Right ventricle myocardium superior (tissue), 1 donor: ENCODE measurements at places on chromosomes 1 and 21.

- DNase-seq: no peak
These were observed 483.9 kb downstream of the PTPRC start for GRCh38 chr1:199122532-199123311.

GRCh38 chr1:38455829-38456530 lies 403.6 kb downstream of the RRAGC start:
- no peak for DNase-seq

GRCh38 chr1:156797212-156797871 lies 19.3 kb downstream of the SH2D2A start:
- no peak for DNase-seq

GRCh38 chr1:16015960-16016901 lies 1.6 kb downstream of the HSPB7 start:
- DNase-seq: peak; percentile 72

DNA sequence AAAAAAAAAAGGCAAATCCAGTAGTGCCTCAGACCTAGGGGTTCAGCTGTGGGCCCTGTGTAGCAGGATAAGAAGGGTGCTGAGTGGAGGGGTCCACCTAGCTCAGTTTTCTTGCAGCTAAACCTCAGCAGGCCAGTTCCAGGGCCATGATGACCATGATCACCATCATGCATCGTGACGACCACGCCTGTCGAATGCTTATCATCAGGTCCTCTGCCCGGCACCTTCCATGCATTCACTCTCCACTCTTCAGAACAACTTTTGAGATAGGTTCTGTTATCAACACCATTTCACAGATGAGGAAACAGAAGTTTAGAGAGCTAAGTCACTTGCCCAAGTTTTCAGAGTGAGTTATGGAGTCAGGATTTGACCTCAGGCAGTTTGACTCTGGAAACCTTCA lies 54.9 kb downstream of the ACBD3 start:
- no peak for DNase-seq

DNA sequence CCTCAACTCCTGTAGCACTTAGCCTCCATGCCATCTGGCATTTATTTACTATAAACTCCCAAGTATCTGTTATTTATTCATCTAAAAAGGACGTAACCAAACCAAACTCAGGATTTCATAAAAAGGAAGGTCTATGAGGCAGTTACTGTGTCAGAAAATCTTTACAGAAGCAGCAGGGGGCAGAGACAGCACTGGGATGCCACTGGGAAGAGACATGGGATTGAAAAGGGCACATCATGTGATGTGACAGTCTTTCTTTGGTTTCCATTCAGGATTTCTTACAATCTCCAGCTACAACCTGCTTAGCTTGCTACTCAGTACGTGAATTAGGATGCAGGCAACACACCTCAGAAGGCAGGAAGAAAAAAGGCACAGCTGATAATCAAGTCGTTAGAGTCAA lies 31.2 kb downstream of the SPRTN start:
- no peak for DNase-seq

DNA sequence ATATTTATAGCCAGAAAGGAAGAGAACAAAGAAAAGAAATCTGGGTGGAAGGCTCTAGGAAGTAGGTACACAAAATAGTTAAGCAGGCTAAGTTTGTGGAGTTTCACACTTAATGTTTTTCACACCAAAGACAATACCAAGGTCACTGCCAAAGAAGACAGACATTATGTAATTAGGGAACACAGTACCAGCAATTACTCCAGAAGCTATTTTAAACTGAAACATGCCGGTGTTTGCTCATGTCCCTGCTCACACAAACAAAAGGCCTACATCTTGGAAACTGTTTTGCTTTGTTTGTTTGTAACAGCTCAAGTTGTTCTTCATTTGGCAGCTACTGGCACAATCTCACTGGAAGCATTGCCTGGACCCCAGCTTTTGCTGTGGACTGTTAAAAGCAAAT lies 88.5 kb upstream of the DAB1 start:
- DNase-seq: no peak

- DNase-seq: peak; percentile 68
These were observed 126.9 kb downstream of the SETD4 start for GRCh38 chr21:35933466-35933865.

DNA sequence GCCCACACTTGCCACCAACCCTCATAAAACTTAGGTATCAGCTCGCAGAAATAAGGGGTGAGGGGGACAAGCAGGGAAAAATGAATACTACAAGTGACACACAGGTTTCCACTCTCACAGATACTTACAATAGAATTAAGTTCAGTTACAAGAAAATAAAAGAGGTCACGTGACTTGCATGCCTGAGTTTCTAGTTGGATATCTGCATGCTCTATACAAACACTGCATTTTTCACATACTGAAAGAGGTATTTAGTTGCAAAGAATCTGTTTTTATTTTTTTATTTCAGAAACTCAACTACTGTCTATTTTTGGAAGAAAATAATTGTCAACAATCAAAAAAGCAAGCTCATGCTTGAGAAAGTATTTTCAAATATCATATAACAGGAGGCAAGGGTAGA lies 43.5 kb downstream of the DPYD start:
- no peak for DNase-seq

- no peak for DNase-seq
These were observed 59.1 kb downstream of the PRDM2 start for GRCh38 chr1:13759072-13759471.

- peak; percentile 87 for DNase-seq
These were observed 18.9 kb downstream of the CAPN2 start for GRCh38 chr1:223731133-223731770.

- DNase-seq: peak; percentile 71
These were observed 74.0 kb upstream of the GPR88 start for GRCh38 chr1:100463791-100464424.

GRCh38 chr21:43959231-43960116 lies 52.6 kb upstream of the TRAPPC10 start:
- DNase-seq: no peak

GRCh38 chr1:172499636-172500141 lies 33.3 kb upstream of the SUCO start:
- no peak for DNase-seq

DNA sequence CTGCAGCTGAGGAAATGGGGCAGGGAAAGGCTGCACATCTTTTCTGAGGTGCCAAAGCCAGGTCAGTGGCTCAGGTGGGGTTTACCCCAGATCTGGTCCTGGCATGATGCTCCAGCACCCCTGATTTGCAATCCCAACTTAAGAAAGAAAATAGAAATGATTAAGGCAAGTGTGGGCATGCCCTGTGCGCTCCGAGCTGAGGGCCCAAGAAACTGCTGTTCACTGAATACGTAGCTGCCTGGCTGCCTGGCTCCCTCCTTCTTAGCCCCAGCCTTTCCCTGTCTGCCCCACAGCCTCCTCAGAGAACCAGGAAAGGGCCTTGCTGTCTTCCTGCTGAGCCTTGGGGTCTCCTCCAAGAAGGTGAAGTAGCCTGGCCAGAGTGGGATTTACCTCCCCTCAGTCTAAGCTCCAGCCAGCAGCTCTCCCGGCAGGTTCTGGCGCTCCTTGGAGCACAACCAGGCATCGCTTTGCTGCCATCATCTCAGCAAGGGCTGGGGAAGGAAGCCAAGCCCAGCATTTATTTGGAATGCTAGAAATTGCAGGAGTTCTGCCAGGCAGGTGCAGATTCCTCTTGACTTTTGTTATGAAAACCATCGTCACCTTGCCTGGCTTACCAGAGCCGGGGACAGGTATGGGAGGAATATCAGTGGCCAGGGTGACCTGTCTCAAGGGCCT lies 51.3 kb upstream of the SELENON start:
- peak; percentile 14 for DNase-seq

DNA sequence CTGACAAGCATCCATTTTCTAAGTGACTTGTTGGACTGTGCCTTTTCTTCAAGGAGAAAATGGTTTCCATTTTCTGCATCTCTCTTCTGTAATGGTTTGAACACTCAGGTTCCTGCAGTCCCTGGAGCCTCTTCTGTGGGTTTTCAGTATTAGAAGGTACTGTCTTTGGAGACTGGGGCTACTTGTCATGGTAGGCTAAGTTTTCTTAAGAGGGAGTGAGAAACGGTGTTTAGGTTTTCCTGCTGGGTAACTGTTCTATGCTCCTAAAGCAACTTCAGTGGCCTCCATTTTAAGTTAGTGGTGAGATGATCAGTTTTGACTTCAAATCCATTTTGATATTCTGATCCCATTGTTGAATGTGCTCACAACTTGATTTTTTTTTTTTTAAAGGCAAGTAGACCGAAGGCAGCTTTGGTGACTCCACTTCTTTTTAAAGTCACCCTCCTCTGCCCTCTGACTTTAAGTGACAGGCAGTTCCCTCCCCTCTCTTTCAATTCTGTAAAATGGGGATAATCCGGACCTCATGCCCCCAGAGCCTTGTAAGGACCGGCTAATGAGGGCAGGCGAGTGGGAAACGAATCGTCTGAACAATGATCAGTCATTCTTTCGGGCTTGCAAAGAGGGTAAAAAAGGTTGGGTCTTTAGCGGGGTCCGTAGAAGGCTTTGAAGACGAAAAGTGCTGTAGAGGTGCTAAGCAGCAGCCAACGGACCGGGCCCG lies 1.0 kb upstream of the ARID1A start:
- DNase-seq: no peak

DNA sequence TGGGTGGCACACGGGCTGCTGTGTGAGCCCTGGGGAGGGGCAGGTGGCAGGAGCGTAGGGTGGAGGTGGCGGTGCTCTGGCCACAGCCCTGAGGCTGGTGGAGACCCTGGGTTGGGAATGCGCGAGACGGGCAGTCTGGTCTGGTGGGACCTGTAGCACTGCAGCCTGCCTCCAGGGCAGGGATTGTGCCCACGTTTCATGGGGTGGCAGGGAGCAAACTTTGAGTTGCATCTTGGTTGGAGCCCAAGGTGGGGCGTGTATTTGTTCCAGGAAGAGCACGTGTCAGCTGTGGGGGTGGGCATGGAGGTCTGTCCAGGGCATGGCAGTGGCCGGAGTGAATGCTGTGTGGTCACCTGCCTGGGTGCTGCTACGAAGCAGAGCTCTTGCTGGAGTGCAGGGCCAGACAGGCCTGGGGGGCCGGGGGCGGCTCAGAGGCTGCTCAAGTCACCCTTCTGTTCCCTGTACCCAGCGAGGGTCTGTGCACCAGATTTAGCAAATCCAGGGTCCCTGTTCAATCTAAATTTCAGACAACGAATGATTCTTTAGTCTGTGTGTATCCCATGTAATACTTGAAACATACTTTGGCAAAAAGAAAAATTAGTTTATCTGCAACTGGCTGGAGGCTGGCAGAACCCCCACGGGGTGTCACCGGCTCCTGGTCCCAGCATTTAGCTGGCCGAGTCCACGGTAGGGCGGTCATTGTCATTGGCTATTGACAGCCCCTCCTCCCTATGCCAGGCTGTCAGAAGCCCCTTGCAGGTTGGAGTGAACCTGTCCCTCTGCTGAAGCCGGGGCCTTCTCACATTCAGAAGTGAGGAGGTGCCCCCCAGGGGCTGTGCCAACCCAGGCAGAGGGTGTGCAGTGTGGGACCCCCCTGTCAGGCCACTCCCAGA lies 27.3 kb downstream of the KRTAP10-1 start:
- DNase-seq: peak; percentile 30

DNA sequence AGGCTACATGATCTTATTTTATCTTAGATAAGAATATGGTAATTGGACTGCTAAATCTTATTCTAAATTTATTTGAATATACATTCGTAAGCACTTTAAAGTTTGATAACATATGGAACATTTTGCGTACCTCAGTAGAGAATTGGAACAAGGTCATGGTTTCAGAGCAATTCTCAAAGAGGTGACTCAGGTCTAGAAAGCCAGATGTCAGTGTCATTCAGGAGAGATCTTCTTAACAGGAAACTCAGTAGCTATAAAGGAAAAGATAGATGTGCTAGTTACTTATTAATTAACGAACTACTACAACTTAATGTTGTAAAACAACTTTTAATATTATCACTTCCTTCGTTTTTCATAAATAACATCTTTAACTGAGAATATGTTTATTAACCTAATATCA lies 142.5 kb downstream of the USP25 start:
- no peak for DNase-seq

GRCh38 chr1:53666566-53666965 lies 72.4 kb downstream of the GLIS1 start:
- no peak for DNase-seq

DNA sequence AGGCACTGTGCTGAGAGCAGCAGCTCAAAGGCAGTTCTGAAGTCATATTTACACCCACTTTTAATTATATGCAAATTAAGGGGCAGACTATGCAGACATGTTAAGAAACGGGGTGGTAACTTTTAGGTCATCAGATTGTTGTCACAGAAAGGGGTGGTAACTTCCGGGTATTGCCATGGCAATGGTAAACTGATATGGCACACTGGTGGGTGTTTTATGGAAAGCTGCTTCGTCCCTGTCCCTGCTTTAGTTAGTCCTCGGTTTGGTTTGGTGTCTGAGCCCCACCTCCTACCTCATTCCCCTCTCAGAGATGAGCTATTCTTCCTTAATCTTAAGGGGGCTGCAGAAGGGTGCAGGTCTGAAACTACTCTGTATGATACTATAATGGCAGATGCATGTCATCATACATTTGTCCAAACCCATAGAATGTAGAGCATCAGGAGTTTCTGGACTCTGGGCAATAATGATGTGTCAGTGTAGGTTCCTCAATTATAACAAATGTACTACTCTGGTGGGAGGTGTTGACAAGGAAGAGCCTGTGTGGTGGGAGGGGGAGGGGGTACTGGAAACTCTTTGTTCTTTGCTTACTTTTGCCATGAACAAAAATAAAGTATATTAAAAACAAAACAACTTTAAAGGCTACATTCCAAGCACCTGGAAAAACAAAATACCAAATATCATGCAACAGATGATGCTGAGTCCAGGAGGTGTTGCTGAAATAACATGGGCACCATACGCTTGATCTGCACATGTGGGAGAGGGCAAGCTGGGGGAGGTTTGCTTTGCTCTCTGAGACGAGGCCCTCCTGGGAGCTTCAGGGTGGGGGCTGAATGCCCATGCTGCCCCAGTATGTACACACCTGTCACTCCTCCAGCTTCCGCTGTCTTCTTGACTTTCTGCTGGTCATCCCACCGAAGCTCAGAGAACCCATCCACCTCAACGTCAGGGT lies 6.3 kb downstream of the PARP1 start:
- DNase-seq: no peak

- no peak for DNase-seq
These were observed 59.0 kb upstream of the BCAR3 start for GRCh38 chr1:93740601-93741031.
